ENCODE measurements at places on chromosomes 5 and 9.

DNA sequence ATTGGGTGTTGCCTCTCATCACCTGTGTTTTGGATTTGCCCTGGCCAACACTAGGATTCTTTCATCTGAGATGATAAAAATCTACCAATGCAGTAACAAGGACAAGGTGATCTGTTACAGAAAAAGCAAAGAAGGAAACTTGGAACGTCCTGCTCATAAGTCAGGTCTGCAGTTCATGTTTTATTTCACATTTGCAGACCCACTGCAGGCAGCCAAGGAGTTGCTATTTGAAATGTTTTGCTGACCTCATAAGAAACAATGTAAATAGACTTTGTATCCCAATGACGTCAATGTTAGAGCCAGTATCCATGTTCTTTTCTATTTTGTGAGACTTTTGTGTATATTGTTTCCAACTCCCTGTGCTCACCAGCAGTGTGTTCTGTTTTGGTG is 312.9 kb downstream of the DEPDC1B start:
- no peak for DNase-seq

- DNase-seq = no peak
Observed at GRCh38 chr5:135833961-135834638, 363 bp upstream of the SLC25A48 start.

GRCh38 chr5:96228408-96228807 is 204.6 kb downstream of the PCSK1 start:
- DNase-seq = no peak

- DNase-seq = no peak
Observed at GRCh38 chr9:33190021-33190705, 23.0 kb upstream of the B4GALT1 start.

- no peak for DNase-seq
Observed at GRCh38 chr9:129383019-129383560, 205.0 kb upstream of the IER5L start.

DNA sequence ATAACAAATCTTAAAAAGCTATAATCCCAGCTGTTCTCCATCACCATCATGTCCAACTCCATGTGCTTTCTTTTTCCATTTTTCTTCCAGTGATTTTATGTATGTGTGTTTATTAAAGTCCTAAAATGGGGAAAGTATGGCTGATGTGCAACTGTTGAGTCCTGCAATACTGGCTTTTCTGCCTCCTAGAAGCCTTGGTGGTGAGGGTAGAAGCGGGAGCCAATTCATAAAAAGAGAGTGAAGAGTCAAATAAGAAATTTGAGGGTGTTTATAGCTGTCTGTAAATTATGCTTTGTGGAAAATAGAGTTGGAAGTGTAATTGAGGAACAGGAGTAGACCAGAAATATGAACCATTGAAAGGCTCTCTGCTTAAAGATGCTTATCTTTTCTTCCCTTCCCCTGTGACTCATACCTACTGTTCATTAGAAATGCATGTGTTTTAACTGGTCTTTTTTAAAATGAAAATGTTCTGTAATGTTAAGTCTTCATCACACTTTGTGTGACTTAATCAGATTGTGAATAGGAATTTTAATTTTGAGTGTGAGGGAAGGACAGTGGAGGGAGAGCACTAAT is 80.1 kb downstream of the ZCCHC7 start:
- DNase-seq = no peak

- no peak for DNase-seq
Observed at GRCh38 chr5:64944868-64945267, 176.1 kb downstream of the CWC27 start.

DNA sequence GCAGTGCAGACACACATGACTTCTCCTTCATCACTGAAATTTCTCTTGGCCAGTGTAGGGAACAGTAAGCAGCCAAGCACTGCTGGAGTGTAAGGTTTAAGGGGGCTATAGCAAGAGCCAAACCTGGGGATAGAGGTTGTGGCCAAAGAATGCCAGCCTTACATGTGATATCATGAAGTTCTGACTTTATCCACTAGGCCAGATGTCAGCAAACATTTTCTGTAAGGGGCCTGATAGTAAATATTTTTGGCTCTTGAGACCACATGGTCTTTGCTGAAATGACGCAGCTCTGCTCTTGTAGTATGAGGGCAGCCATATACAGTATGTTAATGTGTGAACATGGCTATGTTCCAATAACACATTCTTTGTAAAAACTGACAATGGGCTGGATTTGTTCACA is 29.7 kb upstream of the FYB1 start:
- no peak for DNase-seq

DNA sequence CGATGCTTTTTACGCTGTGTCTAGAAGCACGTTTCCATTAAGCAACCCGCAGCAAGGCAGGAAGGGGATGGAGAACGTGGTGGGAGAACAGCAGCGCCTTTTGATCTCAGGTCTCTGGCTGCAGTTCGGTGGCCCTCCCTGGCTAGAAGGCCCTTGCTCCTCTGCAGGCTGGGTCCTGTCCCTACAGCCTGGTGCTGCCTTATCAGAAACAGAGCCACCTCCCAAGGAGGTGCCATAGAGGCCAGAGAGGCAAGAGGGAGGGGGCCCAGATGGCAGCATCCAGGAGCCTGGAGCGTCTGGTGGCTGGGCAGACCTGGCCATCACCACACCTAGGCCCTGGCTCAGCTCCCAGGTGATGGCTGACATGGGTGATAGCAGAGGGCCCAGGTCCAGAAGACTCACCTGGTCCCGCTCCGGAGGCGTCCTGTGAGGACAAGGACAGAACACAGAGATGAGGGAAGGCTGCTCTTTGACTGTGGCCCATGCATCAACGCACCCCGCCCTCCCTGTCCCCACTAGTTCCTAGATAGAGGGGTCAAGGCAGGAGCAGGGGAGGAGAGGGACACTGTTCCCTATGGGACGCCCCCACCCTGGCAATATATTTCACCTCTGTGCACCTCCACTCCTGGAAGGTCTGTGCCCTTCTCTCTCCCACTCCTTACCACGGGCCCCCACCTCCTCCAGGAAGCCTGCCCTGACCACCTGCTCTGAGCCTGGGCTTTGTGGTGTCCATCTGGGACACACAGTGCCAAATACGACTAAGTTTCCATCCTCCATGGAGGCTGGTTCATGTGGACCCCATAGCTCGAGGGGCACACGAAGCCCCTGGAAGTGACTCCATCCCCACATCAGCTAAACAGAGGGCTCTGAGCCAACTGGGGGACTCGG is 41.6 kb upstream of the SARDH start:
- no peak for DNase-seq

- DNase-seq = no peak
Observed at GRCh38 chr9:26399556-26399955, 493.0 kb downstream of the CAAP1 start.

DNA sequence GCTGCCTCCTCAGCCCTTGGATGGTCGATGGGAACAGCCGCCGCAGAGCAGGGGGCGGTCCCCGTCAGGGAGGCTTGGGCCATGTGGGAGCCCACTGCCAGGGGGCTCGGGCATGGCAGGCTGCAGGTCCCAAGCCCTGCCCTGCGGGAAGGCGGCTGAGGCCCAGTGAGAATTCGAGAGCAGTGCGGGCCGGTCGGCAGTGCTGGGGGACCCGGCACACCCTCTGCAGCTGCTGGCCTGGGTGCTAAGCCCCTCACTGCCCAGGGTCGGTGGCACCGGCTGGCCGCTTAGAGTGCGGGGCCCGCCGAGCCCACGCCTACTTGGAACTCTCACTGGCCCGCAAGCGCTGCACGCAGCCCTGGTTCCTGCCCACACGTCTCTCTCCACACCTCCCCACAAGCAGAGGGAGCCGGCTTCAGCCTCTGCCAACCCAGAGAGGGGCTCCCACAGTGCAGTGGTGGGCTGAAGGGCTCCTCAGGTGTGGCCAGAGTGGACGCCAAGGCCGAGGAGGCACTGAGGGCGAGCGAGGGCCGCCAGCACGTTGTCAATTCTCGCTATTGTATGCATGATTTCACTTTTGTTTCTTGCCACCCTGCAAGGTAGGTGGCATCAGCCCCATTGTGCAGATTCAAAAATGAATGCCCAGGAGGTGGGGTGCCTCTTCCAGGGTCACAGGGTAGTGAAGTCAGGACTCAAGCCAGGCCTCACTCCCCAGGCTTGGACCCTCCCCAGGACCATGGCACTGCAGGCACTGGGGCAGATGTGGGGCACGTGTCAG is 48.6 kb downstream of the COL15A1 start:
- no peak for DNase-seq

All from NCI-H2227 treated with DMSO at 0.1 percent for 48 hours (cell line).